ENCODE measurements at places on chromosomes 11 and 22. TPM values are rescaled to one million over a fixed set of nuclear protein-coding genes. Genes with fewer than 3 reads are reported as not detected.

DNA sequence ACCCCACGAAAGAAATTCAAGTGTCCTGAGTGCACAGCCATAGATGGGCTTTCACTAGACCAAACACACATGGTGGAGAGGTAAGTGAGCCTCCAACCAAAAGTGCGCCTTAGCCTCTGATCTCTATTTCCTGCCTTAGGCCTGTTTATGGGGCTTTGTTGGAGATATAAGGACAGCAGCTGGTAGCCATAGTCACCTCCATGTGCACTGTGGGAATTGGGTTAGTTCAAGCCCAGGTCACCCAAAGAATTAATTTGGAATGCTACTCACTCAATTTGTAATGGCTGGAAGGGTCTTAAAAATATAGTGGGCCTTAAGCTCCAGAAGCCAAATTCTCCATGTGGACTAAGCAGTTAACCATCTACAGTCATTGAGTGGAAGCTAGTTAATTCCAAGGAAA is 73.6 kb downstream of the ALX4 start:
- no peaks in the 10 kb centered on the region for H3K4me1 ChIP-seq
- H3K27me3 ChIP-seq: no peaks in the 10 kb centered on the region
- DNase-seq: no peak
- H3K27ac ChIP-seq: no peak overlapping the region
- H3K4me3 ChIP-seq: no peak overlapping the region

Gene KMT5B
- total RNA-seq: 19.0 TPM

DNA sequence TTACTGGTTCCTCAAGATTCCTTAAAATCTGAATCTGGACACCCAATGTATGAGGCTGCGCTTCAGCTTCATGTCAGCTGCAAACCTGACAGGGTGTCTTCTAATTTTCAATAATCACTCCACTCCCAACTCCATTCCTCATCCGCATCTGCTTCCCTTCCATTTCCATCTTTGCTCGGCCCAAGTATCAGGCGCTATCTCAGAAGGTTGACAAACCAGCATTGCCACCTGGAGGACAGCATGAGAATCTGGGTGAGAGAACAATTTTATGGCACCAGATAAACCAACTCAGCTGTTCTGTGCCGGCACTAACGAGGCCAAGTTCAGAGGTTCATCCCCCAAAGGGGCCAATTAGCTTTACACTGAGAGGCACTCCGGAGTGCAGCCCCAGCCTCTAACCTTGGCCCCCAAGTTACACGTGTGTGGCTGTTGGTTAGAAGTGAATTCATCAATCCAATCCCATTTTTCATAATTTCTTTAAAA is 79.1 kb upstream of the LMO2 start:
- no peaks in the 10 kb centered on the region for H3K36me3 ChIP-seq
- H3K4me3 ChIP-seq: no peak overlapping the region
- DNase-seq: peak; percentile 69
- H3K27ac ChIP-seq: no peak overlapping the region

- peaks cover 3% of the 10 kb centered on the region for H3K4me1 ChIP-seq
- no peaks in the 10 kb centered on the region for H3K36me3 ChIP-seq
- no peak overlapping the region for H3K4me3 ChIP-seq
- peak; percentile 77 for DNase-seq
- no peaks in the 10 kb centered on the region for H3K27me3 ChIP-seq
Measured at GRCh38 chr11:101436511-101437142, 147.2 kb downstream of the TRPC6 start.

GRCh38 chr11:56950510-56950909 is 38.2 kb upstream of the OR5AK2 start:
- H3K27me3 ChIP-seq: no peaks in the 10 kb centered on the region
- H3K36me3 ChIP-seq: no peaks in the 10 kb centered on the region
- H3K4me3 ChIP-seq: no peak overlapping the region
- DNase-seq: peak; percentile 37

Gene LMO2
- total RNA-seq: 0.23 TPM

GRCh38 chr11:124093330-124093729 is 21.9 kb upstream of the VWA5A start:
- H3K27me3 ChIP-seq: peaks cover 88% of the 10 kb centered on the region
- H3K27ac ChIP-seq: no peak overlapping the region
- no peak overlapping the region for H3K4me3 ChIP-seq
- H3K4me1 ChIP-seq: no peaks in the 10 kb centered on the region

DNA sequence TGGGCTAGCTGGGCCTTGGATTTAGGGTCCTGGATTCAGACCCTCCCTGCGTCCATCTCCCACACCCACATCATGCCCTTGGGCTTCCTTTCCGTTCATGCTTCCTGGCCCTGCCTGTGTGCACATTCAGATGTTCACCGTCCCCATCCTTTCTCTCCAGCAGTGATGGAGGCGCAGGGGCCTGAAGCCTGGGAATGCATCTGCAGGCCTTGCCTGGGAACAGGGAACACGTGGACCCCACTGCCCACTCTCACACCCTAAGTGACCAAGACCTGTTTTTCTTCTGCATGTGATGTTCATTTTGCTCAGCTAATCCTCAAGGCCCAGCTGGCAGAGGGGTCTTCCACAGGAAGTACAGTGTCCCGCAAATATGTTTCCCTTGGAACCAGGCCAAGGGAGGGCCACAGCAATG is 91.6 kb upstream of the PARVA start:
- DNase-seq: no peak
- H3K4me1 ChIP-seq: peaks cover 74% of the 10 kb centered on the region
- H3K27ac ChIP-seq: peak overlapping the region; percentile 99
- no peaks in the 10 kb centered on the region for H3K27me3 ChIP-seq
- H3K4me3 ChIP-seq: peak overlapping the region; percentile 48

Gene A4GALT
- 0.63 TPM for total RNA-seq

Gene APOA1
- total RNA-seq: not detected

- H3K4me1 ChIP-seq: peaks cover 71% of the 10 kb centered on the region
- peaks cover 38% of the 10 kb centered on the region for H3K36me3 ChIP-seq
- peak overlapping the region; percentile 94 for H3K4me3 ChIP-seq
- DNase-seq: peak; percentile 90
Measured at GRCh38 chr22:46085828-46086576, 64.3 kb upstream of the PPARA start.

Gene OR2AG2
- not detected for total RNA-seq

Gene SEPTIN3
- total RNA-seq: 1.2 TPM

DNA sequence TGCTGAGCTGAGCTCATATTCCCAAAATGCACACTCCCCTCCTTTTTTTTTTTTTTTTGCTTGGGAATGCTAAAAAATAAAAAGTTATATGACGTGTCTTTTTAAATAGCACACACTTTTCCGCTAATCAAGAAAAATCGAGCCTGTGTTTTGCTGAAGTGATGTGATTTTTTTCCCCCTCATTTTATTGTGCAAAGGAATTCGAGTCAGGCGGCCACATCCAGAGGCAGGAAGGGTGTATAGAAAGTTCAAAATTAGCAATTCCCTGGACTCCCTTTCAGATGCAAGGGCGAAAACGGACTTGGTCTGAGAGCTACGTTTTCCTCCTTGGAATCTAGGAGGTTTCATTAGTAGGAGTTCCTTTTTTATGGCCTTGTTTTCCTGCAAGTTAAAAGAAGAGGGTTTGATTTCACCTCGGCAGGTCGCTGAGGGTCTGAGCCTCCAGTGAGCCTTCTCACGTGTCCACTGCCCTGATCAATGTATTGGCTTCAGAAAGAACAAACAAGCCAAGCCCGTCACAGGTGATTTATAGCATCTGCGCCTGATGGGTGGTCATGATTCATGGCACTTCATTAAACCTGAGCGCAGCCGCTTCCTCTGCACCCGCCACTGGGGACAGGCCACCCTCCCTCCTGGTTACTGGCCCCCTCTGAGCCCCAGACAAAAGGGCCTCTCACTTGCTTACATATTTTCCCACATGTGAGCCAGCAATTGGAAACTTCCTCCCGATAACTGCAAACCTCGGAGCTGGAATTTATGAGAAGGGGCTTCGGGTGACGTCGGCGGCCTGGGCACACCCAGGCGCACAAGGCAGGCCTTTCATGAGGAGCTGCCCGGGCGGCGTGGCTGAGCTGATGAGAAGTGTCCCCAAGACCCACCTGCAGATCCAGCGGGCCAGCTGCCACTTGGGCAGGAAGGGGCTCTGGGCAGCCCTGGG is 64.4 kb upstream of the LINC01488 start:
- no peaks in the 10 kb centered on the region for H3K36me3 ChIP-seq
- H3K4me3 ChIP-seq: no peak overlapping the region
- no peaks in the 10 kb centered on the region for H3K27me3 ChIP-seq
- H3K4me1 ChIP-seq: peaks cover 14% of the 10 kb centered on the region

DNA sequence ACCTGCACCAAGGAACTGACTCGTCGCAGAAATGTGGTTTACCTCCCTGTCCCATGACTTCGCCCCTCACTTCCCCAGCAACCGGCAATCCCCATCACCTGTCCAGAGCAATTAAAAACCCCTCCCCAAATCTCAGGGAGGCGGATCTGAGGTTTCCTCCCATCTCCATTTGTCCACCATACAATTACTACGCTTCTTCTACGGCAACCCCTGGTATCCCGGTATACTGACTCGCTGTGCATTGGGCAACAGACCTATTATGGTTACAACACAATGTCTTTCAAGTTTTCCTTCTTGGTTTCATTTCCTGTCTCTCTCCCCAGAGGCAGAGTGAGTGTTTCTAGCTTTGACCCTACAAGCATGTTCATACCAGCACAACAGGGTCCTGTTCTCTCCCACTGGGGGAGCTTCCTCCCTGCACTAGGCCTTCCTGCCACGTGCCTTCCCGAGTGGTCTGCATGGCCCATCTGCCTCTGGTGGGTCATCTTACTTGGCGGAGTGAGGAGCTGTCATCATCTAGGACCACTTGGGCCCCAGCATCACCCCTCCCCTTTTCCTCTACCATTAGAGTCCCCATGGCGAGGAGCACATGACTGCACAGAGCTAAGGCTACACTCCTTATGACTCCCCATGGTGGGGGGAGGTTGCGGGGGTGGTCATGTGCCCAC is 30.3 kb upstream of the NAP1L4 start:
- H3K27ac ChIP-seq: 0 out of 2 replicates have a peak overlapping the region, but pooled peaks have one; percentile 7
- H3K36me3 ChIP-seq: peaks cover 26% of the 10 kb centered on the region
- H3K27me3 ChIP-seq: no peaks in the 10 kb centered on the region

Gene NLRP14
- not detected for total RNA-seq
